ENCODE measurements at places on chromosomes 2 and 18.

DNA sequence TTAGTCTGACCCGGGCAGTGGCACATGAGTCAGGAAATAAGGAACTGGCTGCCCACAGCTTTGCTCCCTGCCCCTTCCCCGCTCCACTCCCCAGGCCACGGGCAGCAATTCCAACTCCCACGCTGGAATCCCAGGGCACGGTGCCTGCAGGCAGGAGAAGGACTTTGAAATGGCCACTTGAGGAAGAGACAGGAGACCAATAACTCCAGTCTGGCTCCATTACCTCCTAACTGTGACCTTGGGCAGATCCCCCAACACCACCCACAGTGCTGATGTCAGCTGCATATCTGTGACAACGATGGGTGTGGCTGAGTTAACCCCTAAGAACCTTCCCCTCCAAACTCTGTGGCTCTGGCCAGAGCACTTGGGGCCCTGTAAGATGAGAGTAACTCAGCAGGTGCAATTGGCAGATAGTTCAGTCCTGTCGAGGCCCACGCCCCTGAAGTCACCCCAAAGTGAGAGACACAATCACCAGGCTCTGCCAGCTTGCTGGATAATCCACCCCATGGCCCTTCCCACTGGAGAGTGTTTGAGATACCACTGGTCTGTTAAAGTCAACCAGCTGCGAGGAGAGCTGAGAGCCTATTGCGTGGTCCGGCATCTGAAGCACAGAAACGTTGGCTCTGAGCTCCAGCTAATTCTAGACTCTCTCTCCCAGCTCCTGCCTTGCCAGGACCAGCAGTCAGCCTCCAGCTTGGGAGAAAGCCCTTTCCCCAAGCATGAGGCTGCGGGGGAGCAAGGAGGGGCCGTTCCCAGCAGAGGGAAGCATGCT lies 175.2 kb downstream of the TNS1 start:
- no peak for DNase-seq

DNA sequence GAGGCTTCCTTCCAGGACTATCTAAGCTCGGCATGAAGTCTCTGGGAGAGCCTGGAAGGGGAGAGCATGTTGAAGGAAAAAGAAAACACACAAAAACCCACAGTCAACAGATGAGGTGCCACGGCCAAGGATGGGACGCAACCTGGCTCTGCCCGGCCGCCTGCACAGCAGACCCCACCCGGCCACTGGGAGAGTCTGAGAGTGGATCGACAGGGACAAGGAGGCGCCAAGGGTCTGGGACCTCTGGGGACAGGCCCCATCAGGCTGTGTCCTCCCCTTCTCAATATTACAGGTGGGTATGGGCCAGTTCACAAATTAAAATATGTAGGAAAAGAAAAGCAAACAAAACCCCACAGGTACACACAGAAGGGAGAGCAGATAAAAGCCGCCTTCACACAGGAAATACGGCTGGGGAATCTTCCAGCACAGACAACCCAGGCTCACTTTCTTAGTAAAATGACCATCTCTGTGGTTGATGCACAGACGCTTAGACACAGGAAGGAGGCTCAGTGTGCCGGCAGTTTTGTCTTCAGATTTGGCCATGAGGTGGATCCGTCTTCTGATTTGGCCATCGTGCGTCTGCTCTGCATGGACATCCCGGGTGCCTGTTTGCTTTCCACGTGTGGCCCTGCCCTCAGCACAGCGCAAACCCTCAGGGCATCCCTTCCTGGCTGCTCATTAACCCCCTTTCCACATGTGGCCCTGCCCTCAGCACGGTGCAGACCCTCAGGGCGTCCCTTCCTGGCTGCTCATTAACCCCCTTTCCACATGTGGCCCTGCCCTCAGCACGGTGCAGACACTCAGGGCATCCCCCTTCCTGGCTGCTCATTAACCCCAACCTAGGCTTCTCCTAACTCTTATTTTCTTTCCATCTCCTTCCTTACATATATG lies 138.4 kb downstream of the EIPR1 start:
- DNase-seq = no peak

- no peak for DNase-seq
These were observed 5.2 kb downstream of the OXER1 start for GRCh38 chr2:42758751-42759150.

GRCh38 chr2:50722776-50723175 lies 309.2 kb downstream of the NRXN1 start:
- no peak for DNase-seq

GRCh38 chr18:78497641-78498040 lies 482.0 kb upstream of the SALL3 start:
- DNase-seq = no peak

GRCh38 chr2:174024524-174025270 lies 59.5 kb upstream of the SP3 start:
- DNase-seq = no peak

DNA sequence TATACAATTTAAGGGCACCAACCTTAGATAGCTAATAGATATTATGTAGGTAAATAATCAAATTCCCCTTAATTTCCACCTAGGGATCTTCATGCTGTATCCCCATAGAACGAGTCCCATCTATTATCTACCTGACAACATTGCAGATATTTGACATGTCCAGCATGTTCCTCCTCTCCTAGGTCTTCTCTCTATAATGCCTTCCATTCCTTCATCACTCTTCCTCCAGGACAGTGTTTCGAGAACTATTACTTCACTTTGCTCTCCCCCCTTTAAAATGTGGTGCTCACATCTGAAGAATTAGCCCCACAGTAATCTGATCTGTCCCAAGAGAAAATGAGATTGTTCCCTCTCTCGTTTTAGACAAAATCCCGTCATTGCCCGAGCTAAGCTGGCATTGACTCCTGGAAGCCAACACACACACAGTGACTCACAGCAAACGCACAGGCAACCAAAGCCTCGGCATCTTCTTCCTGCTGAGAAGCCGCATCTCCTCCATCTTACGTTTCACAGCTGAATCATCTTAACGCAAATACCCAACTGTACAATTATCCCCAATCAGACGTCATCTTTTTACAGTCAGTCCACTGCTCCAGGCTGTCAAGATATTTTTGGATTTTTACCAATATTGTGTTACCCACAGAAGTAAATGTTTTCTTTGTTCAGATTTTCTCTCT lies 162.9 kb upstream of the AGAP1 start:
- DNase-seq = no peak

DNA sequence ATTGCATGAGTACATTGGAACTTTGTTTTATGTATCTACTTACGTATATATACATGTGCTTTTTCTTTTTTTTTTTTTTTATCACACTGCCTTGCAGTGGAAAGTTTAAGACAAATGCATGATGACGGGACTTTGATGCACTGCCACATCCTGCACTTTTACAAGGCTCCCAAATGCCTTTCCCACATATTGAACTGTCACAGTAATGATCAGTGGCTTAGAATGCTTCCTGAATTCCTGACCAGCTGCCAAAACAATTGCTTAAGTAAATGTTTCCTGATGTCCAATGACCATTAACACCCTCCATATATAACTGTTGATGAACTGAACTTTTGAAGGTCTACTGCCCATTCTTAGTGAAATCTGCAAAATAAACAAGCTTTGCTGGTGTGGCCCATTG lies 60.2 kb downstream of the LYPD6B start:
- DNase-seq = no peak

DNA sequence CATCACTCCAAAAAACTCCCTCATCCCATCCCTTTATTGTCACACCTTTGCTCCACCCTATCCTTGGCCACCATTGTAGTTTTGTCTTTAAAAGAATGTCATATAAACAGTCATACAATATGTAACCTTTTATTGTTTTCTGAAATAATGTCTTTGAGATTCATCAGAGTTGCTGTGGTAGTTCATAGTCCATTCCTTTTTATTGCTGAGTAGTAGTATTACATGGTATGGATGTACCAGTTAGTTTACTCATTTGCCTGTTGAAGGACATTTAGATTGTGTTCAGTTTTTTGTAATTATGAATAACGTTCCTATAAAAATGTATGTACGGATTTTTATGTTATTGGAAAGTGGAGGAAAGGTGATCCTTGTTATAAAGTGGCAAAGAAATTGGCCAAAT lies 171.8 kb upstream of the GCFC2 start:
- DNase-seq = no peak

- no peak for DNase-seq
These were observed 88.4 kb upstream of the SMAD2 start for GRCh38 chr18:48018851-48019250.

DNA sequence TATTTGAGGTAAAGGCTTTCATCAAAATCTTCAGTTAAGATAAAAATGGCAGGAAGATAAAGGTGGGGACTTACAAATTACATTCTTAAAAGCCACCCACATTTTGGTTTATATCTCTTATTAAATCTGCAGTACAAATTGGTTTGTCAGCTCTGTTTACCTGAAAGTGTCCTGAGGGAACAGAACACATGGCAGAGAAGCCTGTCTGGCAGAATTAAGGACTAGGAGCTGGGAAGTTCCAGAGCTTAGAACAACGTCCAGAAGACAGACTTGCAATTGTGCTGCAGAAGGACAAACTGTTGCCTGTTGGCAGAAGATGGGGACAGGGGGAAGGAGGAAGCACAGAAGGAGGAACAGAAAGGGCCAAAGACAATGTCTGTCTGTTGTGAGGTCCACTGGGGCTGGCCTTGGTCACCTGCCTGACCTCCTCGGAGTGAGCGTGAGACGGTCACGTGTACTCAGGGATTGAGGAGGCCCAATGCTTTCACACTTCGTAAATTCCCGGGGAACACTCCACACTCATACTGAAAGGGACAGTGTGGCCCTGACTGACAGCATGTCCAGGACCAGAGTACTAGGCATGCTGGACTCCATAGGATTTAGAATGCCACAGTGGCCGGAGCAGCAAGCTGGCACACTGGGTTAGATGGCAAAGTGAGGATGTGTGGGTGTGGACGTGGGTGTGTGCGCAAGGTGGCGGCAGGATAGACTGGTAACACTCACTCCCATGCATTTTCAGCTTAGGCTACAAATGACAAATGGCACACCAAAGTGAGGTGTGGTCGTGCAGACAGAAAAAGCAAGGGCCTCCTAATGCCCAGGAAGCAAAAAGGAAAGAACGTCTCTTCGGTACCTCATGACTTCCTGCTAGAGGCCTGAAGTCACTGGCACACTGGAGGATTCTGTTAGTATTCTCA lies 210.9 kb upstream of the REV1 start:
- no peak for DNase-seq

DNA sequence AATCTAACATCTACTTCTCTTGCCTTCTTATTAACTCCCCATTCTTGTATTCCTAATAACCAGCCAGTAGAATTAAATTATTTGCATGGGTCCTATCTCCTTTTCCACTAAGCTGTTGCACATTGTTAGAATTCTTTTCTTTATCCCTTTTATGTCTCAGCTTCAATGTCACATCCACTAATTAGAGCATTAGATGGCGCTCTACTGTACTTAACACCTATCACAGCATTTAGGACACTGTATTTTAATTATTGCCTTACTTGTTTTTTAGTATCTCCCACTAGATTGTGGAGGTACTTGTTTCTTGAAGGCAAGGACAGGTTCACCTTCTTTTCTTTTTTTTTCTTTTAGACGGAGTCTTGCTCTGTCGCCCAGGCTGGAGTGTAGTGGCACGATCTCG lies 3.8 kb downstream of the LIPT1 start:
- no peak for DNase-seq

DNA sequence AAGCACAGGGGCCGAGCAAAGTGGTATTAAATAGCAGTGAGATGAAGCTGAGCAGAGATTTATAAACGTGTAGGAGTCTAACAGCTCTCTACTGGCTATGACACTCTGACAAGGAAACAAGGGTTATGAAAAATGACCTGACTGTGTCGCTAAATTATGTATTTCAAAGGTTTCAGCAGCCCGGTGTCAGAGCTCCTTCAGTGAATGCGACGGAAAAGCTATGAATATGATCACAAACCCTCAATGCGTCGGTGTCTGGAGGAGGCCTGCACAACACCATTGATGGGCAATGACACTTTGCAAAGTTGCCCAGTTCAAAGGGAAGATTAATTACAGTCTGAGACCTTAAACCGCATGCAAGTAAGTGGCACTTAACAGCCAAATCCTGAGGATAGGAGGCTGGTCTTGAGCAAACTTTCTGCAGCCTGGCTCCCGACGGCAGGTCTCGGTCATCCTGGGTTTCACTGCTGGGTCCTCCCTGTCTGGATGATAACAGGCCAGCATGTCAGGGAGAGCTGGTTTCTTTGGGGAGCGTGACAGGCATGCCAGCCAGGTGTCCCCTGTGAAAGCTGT lies 615.1 kb upstream of the SALL3 start:
- no peak for DNase-seq

DNA sequence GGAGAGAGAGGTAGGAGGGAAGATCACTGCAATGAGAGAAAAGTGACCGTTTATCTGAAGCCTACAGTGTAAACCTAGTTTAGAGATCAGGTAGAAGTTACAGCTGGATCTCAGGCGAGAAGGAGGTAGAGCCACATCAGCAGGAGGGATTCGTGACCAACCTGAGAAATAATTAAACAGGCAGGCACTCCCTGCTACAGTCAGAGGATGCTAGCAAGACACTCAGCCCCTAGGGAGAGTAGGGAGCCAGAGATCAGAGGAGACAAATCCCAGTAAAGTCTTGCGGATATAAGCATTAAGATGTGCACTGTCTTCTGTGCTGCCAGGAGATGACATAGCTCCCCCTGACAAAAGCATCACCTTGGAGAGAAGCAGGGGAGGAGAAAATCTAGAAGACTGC lies 629.1 kb upstream of the SLC39A10 start:
- DNase-seq = no peak

DNA sequence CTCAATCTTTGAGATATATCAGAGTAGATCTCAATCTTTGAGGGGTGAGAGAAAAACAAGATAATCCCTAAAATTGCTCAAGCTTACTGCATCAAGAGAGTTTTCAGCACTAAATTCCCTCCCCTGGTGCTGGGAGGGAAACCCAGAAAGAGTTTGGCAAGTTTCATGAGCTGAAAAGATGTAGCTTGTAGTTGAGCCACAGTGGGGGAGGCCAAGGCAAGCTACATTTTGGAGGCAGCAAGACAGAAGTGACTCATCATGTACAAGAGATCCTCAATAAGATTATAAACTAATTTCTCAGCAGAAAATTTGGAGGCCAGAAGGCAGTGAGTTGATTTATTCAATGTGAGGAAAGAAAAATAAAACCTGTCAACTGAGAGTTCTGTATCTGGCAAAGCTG lies 308.2 kb downstream of the PIEZO2 start:
- no peak for DNase-seq

GRCh38 chr2:8529706-8530277 lies 152.1 kb upstream of the ID2 start:
- DNase-seq = no peak

DNA sequence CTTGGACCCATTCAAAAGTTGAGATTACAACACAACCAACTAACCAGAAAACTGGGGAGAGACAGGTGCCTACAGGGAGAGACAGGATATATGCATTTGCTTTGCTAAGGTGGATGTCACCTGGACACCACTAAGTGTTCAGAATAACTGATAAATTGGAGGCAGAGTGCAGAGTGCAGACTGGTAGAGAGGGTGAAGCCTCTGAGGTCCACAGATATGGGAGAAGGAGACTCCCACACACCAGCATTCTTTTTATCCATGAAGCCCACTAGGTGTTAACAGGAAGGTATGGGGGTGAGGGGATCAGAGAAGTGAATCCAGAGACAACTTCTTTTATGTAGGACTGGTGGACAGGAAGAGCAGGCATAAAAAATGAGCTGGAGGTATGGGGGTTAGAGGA lies 1310.0 kb upstream of the ZEB2 start:
- no peak for DNase-seq

All from NCI-H1436 treated with DMSO at 0.1 percent for 48 hours (cell line).